ENCODE measurements at places on chromosomes 16 and 17.

GRCh38 chr16:58960484-58960883 lies 226.4 kb upstream of the GOT2 start:
- no peak for DNase-seq

DNA sequence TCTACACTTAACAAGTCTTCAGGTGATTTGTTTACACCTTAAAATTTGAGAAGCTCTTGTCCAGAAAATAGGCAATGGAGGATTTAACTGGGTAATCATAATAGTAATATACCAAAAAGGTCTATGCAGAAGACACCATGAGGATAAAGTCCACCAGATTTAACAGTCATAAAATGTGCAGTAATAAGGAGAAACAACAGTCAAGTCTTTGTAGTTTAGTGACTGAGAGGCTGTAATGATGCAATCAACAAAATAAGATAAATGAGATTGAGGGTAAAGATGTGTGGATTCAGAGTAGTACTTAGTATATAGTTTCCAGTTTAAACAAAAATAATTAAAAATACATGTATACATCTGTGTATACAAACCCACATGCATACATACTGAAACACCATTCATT lies 91.2 kb downstream of the STXBP4 start:
- no peak for DNase-seq

- no peak for DNase-seq
Observed at GRCh38 chr16:19147627-19148026, 20.4 kb upstream of the SYT17 start.

DNA sequence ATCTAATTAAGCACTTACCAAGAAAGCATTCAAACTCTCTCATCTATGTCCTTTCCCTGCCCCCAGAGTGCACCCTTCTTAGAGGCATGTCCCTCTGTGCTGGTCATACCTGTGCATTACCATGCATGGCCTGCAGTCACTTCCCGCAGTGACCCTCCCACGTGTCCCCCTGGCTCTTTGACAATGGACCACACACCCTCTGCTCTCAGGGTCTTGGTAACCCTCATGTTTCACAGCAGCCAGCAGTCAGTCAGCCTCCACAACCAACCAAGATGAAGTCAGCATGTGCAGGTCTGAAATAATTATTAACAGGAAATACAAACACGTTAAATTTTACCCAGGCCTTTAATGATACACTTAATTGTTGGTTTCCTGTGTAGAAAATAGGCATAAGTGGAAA lies 10.1 kb downstream of the KRT33A start:
- DNase-seq, result peak; percentile 92

- DNase-seq, result no peak
Observed at GRCh38 chr16:11674001-11674817, 6.0 kb downstream of the SNN start.

DNA sequence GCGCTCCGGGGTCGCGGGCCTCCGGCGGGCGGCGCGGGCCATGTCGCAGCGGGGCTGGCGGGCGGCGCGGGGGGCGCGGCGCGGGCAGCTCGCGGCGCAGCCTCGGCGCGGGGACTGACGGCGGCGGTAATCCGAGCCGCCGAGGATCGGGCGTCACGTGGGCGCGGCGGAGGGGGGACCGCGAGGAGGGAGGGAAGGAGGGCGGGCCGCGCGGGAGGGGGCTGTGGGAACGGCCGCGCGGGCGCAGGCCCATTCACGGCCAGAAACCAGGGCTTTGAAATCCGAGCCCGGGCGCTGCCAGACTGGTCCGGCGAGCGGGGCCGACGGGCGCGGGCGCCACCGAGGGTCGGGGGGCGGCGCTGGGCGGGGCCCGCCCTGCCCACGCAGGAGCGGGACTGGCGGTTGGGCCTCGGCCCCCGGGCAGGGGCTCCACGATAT lies at the start of gene MTSS2:
Gene MTSS2 (minus strand): TSS at position 116 of the 438 bp plus-strand sequence. CDS start 262 bp downstream, outside the sequence.
- peak; percentile 33 for DNase-seq

- no peak for DNase-seq
Observed at GRCh38 chr17:28938552-28938951, 12.8 kb downstream of the PHF12 start.

- no peak for DNase-seq
Observed at GRCh38 chr16:2085669-2086068, 37.9 kb downstream of the TSC2 start.

DNA sequence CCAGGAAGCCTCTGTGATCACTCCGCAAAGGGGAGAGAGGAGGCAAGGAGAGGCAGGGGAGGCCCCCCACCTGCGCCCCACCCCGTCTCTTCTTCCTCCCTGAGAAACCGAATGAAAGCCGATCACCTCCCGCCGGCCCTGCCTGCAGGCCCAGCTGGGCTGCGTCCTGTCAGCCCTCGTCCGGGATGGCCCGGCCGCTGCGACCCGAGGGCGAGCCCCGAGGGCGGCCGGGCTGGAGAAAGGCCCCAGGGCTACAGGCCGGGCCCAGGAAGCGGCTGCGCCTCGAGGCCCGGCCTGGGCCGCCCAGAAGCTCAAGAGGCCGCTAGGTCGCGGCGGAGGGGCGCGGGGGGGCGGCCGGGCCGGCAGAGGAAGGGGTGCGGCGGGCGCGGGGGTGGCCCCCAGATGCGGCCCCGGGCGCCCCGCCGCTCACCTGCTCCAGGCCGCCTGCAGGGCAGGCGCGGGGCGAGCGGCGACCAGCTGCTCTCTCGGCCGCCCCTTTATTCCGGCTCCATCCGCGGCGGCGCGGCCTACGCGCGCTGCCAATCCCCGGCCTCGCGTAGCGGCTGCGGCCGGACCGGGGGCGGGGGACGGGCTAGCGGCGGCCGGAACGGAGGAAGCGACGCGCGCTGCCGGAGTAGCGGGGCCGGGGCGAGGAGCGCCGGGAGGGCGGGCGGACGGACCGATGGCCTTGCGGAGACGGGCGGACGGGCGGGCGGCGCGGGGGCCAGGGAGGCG lies at the start of gene ZNF319:
Gene ZNF319 (minus strand): TSS at position 702 of the 735 bp plus-strand sequence. CDS start 2,407 bp downstream, outside the sequence.
- no peak for DNase-seq

GRCh38 chr16:85332175-85332574 lies 219.9 kb upstream of the CIBAR2 start:
- no peak for DNase-seq

GRCh38 chr17:2721603-2722002 lies 10.0 kb upstream of the CLUH start:
- DNase-seq, result no peak

- no peak for DNase-seq
Observed at GRCh38 chr17:11330006-11330405, 89.0 kb downstream of the SHISA6 start.

DNA sequence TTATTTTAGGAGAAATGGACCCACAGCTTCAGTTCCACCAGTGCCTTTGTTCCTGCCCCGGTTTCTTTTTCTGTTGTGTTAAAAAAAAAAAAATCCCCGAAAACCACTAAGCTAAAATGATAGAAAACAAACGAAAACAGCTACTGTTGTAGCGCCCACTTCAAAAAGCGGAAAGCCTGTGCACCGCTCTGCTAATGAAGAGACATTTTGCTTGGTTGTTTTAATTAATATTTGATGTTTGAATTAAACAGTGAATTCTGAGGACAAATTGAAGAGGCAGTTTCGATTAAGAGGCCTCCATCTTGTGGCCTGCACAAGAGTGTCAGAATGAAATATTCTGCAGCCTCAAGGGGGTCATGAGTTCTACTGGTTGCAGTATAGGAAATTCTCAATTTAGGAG lies 186.7 kb downstream of the RPTOR start:
- no peak for DNase-seq

GRCh38 chr17:77569846-77570564 lies 388.5 kb upstream of the TNRC6C start:
- no peak for DNase-seq

DNA sequence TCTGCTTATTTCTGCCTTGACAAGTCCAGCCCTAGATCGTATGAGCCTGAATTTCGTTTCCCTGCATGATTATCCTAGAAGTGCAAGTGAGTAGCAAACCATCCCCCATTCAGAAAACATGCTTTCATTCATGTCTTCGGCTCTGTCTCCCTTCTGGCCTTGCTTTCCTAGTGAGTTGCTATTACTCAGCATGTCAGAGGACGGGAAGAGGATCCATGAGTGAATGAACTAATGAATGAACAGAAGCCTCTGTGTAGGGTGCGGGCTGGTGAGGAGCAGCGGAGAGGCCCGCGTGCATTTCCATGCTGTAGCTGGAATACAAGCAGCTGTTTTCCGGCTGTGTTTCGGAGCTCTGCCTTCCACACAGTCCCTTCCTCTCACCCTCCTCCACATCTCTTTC lies 155.7 kb upstream of the NOL11 start:
- no peak for DNase-seq

DNA sequence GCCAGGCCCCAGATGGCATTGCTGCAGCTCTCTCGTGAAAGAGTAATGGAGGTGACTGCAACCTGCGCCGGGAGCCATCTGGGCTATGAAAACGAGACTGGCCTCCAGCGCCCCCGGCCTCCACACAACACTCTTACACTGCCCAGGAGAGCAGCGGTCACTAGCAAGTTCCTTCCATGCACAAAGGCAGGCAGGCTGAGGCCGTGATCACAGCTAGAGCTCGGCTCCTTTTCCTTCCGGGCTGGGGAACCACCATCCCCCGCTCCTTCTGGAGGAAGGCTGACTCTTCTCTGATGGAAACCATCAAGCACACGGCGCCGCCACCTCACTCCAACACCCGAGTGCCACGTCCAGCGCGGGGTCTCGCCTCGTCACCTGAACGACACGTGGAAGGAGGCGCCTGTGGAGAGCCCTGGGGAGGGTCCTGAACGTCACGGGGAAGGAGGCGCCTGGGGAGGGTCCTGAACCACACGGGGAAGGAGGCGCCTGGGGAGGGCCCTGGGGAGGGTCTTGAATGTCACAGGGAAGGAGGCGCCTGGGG lies 61.9 kb downstream of the KLHDC4 start:
- DNase-seq, result no peak

GRCh38 chr17:2108170-2108569 lies 53.3 kb downstream of the HIC1 start:
- no peak for DNase-seq

DNA sequence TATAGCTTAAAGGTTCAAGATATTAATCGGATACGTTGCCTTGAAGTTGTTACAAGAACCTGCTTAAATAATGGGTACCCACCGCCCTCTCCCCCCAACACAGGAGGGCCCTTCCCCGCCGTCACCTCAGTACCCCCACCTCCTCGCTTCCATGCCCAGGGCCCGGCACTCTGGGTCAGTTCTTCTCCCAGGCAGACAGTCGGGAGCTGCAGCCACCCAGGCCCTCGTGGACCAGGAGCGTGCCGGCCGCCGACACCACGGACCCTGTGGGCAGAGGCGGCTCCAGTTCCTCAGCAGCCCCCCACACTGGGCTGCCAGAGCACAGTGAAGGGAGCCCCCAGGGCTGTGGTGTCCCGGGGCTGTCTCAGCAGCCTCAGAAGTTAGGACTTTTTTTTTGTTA lies 80.9 kb upstream of the ZNF750 start:
- no peak for DNase-seq

GRCh38 chr17:73514146-73514863 lies 129.9 kb downstream of the SDK2 start:
- no peak for DNase-seq

GRCh38 chr17:4599505-4600281 lies 15.4 kb downstream of the SMTNL2 start:
- DNase-seq, result peak; percentile 30

DNA sequence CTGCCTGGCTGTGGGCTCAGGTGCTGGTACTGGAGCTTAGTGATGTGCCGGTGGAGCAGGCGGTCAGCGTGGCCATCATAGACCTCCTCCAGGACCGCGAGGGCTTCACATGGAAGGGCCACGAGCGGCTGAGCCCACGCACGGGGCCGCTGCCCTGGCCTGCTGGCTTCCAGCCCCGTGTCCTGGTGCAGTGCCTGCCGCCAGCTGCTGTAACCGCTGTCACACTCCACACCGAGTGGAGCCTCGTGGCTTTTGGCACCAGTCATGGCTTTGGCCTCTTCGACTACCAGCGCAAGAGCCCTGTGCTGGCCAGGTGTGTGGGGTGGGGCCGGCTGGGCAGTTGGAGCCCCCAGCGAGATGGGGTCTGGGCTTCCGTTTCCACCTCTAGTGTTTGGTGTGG lies 12.0 kb downstream of the LLGL1 start:
- DNase-seq, result no peak

DNA sequence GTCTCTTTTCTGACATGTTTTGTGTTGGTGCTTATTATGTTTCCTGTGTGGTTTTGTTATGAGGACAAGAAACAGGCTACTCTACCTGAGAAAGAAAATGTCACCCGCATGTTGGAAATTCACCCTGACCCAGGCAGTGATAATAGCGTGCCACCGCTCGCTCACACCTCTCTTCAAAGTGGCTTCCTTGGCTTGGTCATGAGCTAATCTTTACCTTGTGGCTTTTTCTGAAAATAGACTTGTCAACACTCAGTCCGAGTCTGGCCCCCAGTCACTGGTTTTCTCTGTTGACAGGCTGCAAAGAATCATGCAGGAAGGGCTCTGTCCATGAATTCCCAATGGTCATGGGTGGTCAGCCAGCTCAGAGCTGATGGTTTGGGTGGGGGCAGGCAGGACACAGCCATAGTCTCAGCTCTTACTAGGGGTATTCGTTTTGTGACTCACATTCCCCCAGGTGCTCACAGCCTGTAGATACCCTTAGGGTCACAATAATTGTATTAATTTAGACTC lies 121.3 kb upstream of the CACNG5 start:
- DNase-seq, result peak; percentile 64

DNA sequence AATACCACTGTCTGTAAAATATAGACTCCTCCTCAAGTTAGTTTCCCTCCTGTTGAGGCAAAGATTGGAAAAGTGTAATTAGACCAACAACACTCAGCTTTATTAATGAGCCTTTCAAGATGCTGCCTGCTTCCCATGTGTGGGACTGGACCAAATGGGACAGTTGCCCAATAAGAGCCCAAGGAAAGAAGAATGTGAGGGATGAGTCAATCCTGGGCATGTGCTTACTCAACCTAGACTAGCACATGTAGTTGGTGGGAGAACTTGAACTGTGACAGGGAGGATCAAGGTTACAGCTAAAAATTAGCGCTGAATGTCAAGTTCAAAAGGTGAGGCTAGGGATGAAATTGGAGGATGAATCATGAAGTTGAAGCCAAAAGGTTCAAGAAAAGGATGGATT lies 435.5 kb downstream of the CA10 start:
- DNase-seq, result no peak

DNA sequence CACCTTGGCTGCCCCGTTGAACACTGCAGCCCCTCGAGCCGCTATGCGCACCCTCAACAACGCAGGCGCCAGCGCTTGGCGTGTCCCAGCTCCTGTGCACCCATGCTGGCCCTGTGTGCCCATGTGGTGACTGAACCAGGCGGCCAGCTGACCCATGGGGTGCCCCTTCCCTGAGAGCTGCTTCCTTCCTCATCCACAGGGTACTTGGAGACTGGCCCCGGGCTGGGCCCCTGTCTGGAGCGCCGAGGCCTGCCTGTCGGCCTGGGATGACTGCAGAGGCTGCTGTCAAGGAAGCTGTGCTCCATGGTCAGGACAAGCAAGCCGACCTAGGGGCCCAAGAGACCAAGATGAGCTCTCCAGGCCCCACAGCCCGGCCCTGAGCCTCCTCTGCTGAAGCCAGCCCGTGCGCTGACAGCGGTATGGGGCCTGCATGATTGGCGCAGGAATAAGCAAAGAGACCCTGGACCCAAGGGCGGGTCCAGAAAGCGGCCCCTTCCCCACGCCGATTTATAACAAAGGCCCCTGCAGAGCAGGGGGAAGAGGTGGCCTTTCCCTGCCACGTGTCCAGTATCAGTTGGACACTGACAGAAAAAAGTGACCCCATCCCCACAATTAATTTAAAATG lies 21.6 kb upstream of the BAHCC1 start:
- DNase-seq, result no peak

All from renal cortical epithelial cell (primary cell).